ENCODE measurements at places on chromosomes 7 and 10.

- DNase-seq = no peak
These were observed 51.4 kb downstream of the DNMBP start for GRCh38 chr10:99958302-99958701.

- no peak for DNase-seq
These were observed 9.3 kb downstream of the NOD1 start for GRCh38 chr7:30469303-30469702.

GRCh38 chr10:59557642-59558041, 152.0 kb downstream of the SLC16A9 start:
- DNase-seq = no peak

DNA sequence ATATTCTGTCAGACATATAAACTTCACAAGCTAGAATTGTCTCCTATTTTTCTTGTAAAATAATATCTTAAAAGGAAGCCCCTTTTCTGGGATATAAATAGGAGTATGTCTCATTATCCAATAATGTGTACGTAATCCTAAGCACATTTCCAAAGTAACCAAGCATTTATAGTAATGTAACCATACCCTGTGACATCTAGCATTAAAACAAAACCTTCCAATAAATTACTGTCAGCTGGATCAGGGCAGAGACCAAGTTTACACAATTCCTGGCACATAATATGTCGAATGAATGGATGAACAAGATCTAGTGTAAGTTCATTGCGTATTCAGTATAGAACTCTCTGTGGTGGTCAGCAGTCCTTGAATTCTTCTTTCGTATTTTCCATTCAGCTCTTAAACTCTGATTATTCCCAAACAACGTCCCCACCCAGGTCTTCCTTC, 14.3 kb downstream of the CPED1 start:
- no peak for DNase-seq

DNA sequence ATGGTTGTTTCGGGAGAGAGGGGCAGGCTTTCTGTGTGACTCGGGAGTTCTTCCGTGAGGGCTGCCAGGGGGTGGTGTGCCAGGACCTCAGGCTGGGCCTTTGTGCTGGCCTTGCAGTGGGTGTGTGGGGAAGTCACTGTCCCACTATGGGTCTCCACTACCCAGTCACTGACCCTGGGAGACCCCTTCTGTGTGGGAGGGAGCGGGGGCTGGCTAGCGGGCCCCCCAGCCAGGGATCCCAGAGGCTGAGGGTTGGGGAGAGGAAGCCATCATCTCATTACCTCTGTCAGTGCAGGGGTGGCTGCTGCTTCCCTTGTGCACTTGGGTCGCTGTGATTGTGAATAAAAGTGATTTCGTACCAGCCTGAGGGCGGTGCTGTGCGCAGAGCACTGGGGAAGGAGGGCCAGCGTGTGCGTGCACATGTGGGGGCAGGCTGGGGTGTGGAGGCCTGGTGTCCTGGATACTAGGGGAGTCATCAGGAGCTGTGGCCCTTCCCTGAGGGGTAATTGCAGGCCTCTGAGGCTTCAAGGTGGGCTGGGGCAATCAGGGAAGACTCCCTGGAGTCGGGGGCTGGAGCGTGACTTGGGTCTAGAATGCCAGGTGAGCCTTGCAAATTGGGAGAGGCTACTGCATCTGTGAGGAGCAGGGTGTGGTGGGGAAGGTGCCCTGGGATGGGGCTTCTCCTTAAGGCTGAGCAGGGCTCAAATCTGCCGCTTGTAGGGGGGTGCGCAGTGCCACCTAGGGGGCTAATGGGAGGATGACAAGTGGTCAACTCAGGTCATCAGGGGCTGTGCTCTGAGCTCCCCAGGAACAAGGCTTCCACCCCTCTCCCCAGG, 98.9 kb downstream of the NEURL1 start:
- peak; percentile 43 for DNase-seq

DNA sequence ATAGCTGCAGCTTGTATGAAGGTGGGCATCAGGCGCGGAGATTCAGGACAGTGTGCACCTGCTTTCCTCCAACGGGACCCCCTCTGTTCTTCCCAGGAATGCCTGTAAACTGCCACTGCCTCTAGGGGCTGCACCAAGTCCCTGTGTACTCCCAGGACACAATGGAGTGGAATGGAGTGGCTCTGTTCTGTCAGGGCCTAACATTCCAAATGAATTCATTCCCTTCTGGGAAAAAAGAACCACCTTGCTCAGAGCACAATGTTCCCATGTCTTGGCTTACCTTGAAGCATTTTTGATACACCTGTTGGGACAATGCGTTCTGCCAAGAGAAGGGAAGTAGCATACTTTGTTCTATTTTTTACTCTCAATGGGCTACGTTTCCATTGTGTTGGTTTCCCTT, 339.4 kb downstream of the FRMD4A start:
- no peak for DNase-seq

DNA sequence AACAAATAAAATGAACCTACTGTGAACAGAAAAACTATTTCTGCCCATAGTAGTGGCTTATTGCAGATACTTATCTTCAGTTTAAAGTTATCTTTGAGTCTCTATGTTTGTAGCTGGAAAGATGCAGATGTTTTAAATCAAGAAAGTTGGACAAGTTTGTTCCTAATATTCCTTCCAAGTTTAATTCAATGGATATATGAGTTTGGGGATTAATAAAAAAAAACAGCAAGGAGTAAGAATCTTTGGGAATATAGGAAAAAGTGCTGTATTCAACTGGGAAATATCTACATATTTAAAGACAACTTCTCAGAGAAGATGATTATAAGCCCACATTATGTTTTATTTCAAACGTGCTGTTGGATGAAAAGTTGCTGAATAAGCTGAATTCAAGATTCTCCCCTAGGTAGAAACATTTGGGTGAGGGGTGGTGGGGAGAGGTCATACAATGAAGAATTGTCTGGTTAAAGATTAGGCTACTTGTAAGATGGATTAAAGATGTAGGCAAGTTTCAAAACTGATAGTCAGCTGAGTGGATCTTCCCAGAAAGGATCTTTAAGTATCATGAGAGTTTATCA, 1135.2 kb downstream of the CNTNAP2 start:
- DNase-seq = no peak

DNA sequence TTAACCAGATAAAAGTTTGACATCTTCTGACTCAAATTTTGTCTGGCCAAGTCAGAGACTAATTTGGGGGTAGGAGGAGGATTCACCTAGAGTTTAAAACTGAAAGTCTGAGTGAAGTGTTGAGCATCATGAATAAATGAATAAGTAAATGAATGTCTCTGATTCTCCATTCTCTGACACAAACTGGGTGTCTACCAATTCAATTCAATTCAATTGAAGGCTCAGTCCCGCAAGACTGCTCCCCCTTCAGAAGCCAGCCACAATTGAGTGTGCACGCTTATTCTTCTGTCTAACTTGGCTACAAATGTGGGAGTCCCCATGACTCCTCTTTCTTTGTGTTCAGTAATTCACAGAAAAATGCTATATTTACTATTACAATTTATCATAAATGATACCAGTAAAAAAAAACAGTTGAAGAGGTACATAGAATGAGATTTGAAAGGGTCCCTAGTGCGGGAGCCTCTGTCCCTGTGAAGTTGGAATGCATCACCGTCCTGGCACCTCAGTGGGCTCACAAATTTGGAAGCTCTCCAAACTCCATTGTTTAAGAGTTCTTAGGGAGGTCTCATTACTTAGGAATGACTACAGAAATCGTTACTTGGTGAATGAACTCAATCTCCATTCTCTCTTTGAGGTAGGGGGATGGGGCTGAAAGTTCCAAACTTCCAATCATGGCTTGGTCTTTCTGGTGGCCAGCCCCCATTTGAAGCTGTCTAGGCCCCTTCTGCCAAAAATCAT, 243.7 kb upstream of the PHYHIPL start:
- DNase-seq = no peak

DNA sequence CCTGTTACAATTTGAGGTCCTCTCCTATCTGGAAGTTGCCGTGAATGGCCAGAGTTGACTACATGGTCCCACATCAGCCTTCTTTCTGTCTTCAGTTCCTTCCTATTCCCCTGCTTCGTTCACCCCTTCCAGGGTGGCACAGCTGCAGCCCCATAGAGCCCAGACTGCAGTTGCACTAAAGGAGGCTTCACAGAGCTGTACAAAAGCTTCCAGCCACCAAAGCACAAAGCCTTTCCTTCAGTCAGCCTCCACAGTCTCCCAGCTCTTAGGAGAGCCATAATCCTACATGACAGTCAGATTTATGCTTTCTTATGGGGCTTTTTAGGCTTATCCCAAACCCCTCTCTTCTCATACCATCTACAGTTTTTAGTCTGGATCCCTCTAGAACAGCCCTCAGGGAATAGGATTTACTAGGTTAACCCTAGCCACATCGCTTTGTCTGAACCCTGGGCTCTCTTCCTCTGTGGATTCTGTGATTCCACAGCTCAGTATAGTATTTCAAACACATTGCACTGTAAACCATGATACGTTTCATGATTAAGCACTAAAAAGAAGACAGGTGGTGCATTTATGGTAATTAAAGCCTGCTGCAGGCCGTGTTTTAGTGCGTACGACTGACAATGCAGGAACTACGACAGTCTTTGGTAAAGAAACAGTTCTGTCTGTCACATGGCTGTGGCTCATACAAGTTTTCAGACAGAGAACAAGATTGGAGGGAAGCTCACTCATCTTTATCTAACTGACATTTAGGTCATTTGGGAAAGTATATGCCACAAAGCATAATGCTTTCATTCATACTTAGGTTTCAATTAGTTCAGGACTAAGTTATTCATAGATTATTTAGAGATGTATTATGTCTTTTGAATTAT, 208.3 kb upstream of the KMT2E start:
- no peak for DNase-seq
